HT1080 (cell line): ENCODE measurements at places on chromosomes 6 and 20.

GRCh38 chr20:17799575-17800227 lies 99.9 kb downstream of the BANF2 start:
- DNase-seq = no peak

DNA sequence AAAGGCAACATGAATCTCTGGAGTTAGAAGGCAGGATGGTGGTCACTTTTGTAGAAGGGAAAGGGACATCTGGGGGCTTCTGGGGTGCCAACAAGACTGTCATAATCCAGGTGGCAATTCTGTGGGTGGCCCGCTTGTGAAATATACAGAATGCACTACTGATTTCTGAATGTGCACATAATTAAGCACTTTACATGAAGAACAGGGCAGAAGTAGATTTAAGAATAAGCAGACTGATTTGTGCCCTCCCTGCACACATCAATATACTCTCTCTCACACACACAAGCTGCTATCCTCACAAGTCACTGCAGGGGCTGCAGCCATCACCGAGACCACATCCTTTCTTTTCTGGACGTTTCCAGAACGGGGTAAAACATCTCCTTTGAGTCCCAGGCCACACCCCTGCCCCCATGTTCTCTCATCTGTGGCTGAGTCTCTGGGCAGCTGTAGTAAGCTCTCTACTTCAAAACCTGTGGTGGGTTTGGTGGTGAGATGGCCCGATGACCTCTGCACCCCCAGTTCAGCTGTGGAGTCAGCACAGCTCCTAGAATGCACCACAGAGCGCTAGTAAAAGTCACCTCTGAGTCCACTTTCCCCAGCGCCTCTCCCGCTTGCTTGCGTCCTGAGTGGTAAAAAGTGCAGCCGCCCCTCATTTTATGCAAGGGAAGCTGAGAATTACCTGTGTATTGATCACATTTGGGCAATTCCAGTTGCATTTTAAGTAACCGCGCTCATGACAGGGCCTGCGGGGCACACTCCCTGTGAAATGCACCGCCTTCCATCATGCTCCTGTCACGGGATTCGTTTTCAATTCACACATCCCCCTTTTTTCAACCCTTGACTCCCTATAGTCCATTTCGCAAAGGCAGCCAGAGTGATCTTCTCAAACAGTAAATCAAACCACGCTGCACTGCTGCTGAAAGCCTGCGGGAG lies 115.5 kb downstream of the NFATC2 start:
- no peak for DNase-seq

- DNase-seq = no peak
Measured at GRCh38 chr6:155599561-155599960, 143.9 kb upstream of the NOX3 start.

- peak; percentile 82 for DNase-seq
Measured at GRCh38 chr6:47161176-47161687, 119.1 kb upstream of the ADGRF1 start.

GRCh38 chr6:108080010-108080780 lies 5.7 kb upstream of the OSTM1 start:
- DNase-seq = peak; percentile 54

DNA sequence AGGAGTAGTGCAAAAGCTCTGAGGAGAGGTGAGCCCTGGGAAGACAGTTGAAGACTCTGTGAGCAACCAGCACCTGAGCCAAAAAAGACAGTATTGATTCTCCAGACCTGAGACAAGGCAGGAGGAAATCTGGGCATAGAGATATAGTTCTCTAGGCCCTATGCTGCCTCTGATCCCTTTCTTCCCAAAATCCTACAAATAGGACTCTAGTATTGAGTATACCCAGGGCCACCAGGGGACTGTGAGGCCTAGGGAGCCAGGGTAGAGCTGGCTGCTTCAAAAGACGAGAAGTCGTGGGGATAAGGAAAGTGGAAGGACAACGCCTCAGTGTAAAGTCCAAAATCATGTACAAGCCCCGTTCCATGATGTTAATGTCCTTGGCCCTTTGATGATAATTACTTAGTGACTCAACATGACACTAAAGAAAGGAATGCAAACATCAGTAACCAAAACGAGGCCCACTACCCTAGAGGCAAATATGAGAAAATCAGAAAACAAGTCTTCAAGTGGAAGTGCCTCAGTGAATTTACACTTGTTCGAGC lies 197.3 kb upstream of the PROKR2 start:
- peak; percentile 54 for DNase-seq

DNA sequence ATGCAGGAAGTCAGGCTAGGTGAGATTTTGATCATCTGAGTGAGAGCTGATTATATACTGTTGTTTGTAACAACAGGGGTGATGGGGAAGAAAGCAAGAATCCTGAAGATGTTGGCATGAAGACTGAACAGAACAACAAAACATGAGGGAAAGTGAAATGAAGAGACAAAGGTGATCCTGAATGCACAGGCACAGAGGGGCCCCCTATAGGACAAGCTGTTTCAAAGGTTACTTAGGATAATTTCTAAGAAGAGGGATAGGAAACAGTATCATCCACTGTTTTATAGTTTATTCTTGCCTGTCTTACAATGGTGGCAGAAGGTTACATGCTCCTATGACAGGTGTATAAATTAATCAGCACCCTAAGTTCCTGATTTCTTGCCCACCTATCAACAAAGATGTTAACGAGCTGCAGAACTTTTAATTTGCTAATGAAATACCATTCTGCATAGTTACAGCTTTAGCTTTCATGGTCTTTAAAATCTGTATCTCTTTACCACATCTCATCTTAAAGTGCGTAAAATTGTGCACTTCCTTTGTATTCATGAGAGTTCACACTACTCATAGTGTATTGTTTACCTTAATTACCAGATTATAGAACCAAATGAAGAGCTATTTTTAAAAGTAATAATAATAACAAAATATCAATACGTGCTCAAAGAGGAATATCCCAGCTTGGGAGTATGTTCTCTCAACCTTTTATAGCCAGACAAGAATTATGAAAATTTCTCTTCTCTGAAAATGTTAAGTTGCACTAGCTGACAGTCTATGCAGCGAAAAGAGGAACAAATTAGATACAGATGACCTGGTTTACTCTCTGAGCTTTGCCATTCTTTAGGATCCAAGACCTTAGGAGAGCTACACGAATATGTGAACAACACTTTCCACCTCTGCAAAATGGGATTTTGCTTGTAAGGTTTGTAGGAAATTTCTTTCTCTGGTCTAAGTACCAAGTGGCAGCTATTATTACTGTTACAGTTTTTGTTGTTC lies 192.5 kb downstream of the EDN1 start:
- no peak for DNase-seq

- no peak for DNase-seq
Measured at GRCh38 chr6:79967178-79967577, 19.8 kb upstream of the ELOVL4 start.

DNA sequence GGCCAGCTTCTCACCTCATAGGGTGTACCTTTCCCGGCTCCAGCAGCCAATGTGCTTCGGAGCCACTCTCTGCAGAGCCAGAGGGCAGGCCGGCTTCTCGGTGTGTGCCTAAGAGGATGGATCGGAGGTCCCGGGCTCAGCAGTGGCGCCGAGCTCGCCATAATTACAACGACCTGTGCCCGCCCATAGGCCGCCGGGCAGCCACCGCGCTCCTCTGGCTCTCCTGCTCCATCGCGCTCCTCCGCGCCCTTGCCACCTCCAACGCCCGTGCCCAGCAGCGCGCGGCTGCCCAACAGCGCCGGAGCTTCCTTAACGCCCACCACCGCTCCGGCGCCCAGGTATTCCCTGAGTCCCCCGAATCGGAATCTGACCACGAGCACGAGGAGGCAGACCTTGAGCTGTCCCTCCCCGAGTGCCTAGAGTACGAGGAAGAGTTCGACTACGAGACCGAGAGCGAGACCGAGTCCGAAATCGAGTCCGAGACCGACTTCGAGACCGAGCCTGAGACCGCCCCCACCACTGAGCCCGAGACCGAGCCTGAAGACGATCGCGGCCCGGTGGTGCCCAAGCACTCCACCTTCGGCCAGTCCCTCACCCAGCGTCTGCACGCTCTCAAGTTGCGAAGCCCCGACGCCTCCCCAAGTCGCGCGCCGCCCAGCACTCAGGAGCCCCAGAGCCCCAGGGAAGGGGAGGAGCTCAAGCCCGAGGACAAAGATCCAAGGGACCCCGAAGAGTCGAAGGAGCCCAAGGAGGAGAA lies 10.5 kb downstream of the GNAS-AS1 start:
- no peak for DNase-seq

- DNase-seq = peak; percentile 87
Measured at GRCh38 chr20:58875541-58876134, 23.1 kb downstream of the GNAS start.

GRCh38 chr6:168097221-168097620 lies 18.2 kb upstream of the FRMD1 start:
- DNase-seq = no peak

- peak; percentile 98 for DNase-seq
Measured at GRCh38 chr20:32470025-32470861, 112.1 kb downstream of the ASXL1 start.

GRCh38 chr20:63915471-63915870 lies 20.5 kb downstream of the DNAJC5 start:
- DNase-seq = no peak

DNA sequence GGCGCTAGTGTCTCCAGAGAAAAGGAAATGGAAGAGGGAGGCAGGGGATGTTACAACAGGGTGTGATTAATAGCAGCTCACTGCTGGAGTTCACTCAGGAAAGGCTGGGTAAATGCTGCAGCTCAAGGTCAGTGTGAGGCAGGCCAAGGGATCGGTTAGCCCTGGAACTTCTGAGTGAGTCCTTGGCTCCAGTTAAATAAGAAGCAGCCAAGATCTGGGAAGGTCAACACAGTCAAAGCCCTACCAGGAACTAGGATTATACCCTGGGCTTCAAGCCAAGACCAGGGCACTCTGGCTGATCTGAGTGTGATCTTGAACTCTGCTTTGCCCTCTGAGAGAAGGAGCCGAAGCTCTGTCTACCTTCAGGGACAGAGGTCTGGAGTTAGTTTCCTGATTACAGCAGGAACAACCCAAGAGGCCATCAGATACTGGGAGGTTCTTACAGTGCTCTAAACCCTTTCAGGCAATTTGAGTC lies 44.3 kb downstream of the TPD52L1 start:
- DNase-seq = peak; percentile 85

DNA sequence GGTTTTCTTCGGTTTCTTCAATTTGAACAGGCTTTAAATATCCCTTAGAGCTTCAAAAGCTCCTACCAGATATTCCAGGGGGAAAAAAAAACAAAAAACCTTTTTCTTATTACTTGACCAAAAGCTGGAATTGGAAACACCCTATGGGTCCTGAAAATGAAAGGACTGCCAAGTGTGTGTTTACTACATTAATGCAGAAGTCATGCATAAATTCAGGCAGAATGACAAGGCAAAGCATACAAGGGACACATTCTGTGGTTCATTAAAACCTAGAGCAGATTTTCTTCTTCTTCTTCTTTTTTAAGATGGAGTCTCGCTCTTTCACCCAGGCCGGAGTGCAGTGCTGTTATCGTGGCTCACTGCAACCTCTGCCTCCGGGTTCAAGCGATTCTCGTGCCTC lies 119.1 kb downstream of the GMDS start:
- DNase-seq = no peak

DNA sequence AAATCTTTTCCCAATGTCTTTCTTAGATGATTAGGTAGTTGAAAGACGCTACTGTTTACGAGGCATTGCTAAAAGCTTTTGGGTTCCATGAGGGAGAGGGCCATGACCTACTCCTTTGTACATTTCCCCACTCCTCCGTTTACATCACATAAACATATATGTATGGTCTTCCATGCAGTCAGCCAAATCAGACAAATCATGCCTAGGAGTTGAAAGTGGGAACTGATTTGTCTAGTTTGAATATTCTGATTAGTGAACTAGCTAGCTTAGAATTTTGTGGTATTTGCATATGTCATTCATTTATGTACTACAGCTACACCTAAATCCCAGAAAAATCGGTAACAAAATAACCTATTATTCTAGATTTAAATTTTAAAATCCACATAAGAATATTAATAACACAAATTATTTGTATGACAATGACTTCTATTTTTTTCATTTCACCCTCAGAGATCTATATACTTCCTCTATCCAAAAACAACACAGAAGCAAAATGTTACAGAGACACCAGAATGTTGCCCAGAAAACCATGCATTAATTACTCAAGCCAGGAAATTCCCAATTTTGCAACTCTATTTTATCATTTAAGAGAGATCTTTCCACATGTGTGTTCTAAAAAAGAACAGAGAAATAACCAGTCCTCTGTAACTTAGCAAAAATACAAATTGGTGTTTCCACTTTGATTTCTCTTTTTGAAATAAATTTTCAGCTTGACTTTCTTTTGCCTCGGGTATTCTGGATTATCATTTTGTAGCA lies 231.9 kb downstream of the LAMA2 start:
- DNase-seq = no peak

DNA sequence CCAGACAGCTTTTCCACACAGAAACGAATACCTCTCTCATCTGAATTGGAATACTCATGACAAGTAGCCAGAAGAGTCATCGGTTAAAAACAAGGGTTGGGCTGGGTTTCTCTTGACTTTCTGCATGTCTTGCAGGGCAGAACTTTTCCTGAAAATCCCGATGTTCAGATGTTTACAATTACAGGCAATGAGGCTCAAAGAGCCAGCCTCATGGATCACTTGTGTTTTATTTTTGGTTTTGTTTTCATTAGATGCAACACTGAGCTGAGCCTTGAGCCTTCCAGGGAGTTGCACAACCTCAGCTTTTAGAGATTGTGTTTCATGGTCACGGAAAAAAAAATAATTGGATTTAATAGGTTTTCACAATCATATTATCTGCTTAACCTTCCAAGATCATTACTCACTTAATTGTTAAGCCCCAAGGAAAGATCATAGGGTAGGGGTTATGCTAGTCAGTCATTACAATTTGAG lies 288.1 kb upstream of the PRDM1 start:
- no peak for DNase-seq

DNA sequence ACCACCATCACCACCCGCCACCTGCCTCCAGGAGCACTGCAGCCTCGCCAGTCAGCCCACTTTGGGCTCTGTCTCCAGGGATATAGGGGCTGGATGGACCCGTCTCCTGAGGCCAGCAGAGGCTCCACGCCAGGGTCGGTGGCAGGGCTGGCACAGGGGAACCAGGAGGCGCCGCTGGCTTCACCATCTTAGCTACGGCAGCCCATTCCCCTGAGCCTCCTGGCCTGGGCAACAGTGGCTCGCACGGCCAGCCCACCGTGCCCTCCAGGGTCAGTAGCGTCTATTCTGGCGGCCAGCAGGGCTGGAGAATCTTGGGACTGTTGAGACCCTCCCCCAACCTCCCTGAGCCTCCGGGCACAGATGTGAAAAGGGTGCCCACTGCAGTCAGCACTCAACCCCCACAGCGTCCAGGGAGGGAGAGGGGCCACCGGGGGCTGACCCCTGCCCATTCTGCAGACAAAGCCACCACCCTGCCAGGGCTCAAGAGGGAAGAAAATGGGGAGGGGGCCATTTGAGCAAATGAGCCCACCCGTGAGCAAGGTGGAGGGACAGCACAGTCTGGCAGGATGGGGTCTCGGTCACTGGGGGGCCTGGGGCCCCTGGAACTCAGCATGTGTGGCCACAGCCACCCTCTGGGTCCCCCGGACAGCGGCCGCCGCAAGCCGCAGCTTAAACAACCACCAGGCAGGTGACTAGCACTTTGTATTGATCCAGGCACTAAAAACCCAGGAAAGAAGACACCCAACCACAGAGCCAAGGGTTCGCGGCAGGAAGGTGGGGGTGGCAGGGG lies 28.7 kb downstream of the KCNQ2 start:
- no peak for DNase-seq
